ENCODE measurements at places on chromosomes 12 and 14. TPM values are rescaled to one million over a fixed set of nuclear protein-coding genes. Genes with fewer than 3 reads are reported as not detected.

Gene RHNO1
- total RNA-seq: 43.2 TPM

Gene RIPK3
- not detected for total RNA-seq

Gene EIF4B
- 258 TPM for total RNA-seq

Gene WNT5B
- 1.7 TPM for total RNA-seq

Gene SRRM4
- not detected for total RNA-seq

Gene NTN4
- total RNA-seq: 59.8 TPM

Gene KMT2D
- 46.7 TPM for total RNA-seq

Gene PROX2
- not detected for total RNA-seq

Gene CMKLR1
- not detected for total RNA-seq

Gene TSPAN19
- total RNA-seq: not detected

Gene FSCB
- not detected for total RNA-seq

Data from A549 treated with DMSO at 1 μM for 4 hours (cell line).